CD4-positive, alpha-beta memory T cell (primary cell): ENCODE measurements at places on chromosomes 4 and X. TPM values are rescaled to one million over a fixed set of nuclear protein-coding genes. Genes with fewer than 3 reads are reported as not detected.

- no peak for DNase-seq
These were observed 55.3 kb upstream of the RAPGEF2 start for GRCh38 chr4:159047478-159048165.

DNA sequence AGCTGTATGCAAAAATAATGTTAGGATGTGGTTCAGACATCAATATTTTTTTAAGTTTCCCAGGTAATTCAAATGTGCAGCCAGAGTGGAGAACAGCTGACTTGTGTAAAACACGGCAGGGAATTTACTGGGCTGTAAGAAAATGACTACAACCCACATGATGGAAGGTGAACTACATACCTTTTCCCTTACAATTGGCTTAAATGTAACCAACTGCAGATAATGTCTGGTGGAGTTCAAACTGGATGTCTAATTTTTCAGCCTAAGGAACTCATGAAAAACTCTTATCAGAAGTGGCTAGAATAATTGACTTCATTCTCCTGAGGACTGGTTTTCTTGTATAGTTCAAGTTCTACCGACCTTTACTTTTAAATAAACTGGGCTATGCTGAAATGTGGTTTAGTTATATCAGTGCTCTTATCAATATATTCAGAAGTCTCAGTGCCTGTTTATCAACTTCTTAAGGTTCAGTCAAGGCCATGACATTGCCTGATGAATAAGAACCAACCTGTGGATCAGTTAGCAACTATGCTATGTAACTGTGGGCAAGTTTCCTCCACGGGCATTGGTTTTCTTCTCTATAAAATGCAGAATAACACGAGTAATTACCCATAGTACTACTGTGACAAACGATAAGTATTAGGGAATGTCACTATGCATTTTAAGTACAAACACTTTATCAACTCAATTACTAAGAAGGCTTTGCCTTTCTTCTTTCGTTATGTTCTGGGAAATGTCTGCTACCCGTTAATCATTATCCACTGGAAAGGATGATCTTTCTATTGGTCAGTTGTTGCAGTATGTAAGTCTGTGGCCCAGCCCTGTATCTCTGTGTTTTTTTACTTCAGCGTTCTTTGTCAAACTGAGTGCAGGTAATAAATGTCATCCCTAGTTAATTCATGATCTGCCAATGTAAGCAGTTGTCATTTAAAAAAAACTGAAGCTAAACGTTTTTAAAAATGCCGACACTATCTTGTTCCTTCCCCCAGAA is 181.6 kb downstream of the PCDH7 start:
- DNase-seq: no peak

DNA sequence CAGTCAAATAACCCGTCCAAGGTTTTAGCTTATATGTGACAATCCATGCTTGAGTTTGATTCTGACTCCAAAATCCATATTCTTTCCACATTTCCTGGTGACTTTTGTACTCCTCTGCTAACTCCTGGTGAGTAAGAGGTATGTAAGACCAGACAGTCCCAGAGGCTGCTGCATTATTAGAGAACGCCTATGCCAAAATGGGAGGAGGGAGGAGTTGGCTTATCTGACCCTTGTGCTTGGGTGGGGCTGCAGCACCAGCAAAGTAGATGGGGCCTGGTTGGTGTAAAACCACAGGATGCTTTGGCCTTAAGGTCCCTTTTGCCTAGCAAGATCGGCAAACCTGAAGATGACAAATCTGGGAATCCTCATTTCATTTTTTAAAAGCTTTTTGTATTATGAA is 9.1 kb upstream of the RNF212 start:
- DNase-seq: no peak

DNA sequence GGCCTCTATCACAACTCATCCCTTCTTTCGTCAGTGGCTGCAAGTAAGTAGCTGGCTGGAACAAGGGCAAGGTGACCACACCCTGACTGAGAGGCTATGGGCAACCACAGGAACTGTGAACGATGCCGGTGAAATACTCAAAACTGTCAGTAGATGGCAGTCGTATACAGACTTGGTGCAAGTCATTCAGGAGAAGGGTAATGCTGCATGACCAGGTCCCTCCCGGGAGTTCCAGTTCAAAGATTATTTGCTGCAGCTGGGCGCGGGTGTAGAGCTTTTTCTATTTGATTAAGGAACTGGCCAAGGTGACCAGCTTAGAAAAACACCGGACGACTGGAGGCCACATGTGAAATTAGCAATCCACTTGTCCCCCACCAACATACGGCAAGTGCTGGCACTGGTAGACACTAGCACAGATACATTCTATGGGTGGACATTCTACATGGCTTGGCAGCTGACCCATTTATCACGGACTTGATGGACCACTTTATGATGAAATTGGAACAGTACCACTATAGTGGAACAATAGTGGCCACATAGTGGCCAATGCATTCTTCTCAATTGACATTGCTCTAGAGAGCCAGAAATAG is 726.6 kb downstream of the TRAM1L1 start:
- DNase-seq: no peak

DNA sequence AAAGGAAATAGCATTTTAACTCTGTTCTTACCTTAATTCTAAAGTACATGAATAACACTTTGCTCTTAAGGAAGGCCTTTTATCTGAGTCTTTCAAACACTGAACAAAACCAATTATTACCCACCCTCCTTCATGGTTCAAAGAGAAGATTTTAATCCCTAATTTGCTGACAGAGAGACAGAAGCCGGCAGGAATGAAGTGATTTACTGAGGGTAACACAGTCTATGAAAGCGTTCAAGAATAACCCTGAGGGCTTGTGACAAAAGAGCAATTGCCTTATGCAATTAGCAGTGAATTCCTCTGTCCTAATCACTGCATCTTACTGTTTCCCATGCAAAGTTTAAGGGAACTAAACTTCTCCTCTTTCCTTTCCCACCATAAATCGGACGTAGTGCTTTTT is 144.1 kb downstream of the PACRGL start:
- DNase-seq: no peak

Gene GATA1
- total RNA-seq: not detected

Gene SMIM10L2A
- 3.1 TPM for total RNA-seq

Gene SH3RF1
- total RNA-seq: not detected

GRCh38 chr4:40056716-40057585 is at the start of gene N4BP2:
Gene N4BP2 (plus strand): TSS chr4:40056850. CDS start chr4:40097341, 40,491 bp downstream.
- peak; percentile 66 for DNase-seq

Gene MAGEC2
- total RNA-seq: not detected

- no peak for DNase-seq
These were observed 9.4 kb upstream of the COPS4 start for GRCh38 chr4:83025563-83025962.

Gene PAGE3
- total RNA-seq: not detected

Gene MXRA5
- total RNA-seq: not detected

GRCh38 chr4:1516881-1517480 is 110.7 kb upstream of the NKX1-1 start:
- DNase-seq: no peak

DNA sequence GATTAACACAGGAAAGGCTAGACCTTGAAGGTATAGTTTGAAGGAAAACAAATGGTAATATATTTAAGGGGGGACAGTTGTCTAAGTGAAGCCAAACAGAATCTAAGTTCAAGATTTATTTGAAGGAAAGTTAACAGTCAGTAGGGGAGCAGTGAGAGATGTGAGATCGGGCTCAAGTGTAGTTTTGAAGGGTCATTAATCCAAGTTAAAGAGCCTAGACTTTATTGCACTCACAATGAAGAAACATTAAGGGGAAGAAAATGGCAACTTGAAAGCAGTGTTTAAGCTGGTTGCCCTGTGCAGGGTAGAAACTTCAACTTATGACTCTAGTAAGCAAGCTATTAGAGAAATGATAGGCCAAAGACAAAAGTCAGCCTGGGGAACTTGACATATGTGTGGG is 1952.2 kb downstream of the PCDH7 start:
- DNase-seq: no peak

DNA sequence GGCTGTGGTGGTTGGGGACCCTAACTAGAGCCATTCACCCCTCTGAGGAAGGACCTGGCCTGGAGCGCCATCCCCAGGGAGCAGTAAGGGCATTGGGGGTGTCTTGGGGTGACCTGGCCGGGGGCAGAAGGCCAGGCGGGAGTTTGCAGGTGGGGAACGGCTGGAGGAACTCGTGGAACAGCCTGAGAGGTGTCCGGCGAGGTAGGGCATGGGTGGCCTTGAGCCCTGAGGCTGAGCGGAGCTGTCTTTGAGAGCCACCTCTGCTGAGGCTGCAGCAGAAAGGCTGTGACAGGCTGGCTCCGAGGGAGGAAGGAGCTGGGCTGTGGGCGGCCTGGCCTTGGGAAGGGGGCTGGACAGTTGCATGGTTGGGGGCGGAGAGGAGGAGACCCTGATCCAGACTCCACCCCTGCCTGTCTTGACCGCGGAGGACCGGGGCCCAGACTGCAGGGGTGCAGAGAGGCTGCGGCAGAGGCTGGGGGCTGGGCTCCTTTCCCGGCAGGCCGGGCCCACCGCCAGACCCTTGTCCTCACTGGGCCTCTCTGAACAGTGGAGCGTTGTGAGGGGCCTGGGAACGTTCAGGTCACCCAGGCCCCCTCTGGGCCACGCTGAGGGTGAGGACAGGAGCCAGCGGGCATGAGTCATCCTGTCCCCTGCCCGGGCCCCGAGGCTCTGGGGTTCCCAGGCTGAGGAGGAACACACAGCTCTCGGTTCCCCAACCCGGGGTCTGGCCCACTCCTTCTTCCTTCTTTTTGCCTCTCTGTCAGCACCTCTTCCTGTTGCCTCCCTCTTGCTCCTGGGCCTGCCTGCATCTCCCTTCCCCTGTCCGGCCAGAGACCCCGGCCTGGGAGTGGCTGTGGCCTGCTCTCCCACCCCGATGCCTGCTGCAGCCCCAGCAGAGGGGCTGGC is 8.1 kb downstream of the SH3BP2 start:
- no peak for DNase-seq

GRCh38 chr4:5399790-5400421 is 308.5 kb downstream of the EVC2 start:
- no peak for DNase-seq

DNA sequence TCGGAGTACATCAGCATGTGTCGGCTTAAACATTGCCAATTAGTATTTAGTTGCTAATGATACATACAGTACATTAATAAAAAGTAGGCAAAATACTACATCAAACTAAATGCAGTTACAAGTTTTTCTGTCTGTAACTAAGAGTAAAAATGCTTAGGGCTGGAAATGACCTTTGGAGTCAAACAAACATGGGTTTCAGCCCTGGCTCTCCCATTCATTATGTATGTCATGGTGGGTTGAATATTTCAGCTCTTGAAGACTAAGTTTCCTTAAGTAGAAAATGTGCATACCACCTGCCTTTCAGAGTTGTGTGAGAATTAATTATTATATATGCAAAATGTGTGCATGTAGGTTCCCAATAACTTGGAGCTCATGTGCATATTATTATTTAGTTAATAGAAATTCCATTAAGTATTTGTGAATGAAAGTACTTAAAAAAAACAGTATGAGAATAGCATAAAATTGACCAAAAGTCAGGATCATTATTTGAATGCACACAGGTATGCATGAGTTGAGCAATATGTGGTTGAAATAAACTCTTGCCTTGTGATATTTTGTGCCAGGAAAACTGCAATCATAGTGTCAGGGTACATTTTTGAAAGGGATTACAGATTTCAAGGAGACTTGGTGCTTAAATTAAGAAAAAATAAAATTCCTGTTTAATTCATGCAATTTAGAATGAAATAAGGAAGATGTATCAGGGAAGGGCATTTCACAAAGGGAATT is 2048.7 kb downstream of the PCDH7 start:
- DNase-seq: no peak

- peak; percentile 74 for DNase-seq
These were observed at the start of gene PLAC8 for GRCh38 chr4:83114576-83114975. Gene PLAC8 (minus strand): TSS chr4:83114729. CDS start chr4:83107921, 6,808 bp downstream.

- no peak for DNase-seq
These were observed 178.9 kb downstream of the CENPC start for GRCh38 chr4:67366311-67366861.

DNA sequence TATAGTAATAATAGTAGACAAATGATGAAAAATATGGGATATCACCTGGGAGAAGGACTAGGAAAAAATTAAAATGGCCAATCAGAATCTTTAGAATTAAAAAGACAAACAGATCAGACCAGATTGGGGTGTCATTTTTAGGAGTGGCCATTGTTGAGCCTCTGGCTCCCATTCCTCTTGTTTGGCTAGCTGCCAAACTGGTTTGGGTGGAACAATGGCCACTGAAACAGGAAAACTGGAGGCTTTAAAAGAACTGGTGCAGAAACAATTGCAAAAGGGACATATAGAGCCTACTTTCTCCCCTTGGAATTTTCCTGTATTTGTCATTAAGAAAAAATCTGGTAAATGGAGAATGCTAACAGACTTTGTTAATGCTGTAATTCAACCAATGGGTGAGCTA is 294.8 kb upstream of the DKK2 start:
- DNase-seq: no peak

Gene RASSF6
- 0.89 TPM for total RNA-seq

DNA sequence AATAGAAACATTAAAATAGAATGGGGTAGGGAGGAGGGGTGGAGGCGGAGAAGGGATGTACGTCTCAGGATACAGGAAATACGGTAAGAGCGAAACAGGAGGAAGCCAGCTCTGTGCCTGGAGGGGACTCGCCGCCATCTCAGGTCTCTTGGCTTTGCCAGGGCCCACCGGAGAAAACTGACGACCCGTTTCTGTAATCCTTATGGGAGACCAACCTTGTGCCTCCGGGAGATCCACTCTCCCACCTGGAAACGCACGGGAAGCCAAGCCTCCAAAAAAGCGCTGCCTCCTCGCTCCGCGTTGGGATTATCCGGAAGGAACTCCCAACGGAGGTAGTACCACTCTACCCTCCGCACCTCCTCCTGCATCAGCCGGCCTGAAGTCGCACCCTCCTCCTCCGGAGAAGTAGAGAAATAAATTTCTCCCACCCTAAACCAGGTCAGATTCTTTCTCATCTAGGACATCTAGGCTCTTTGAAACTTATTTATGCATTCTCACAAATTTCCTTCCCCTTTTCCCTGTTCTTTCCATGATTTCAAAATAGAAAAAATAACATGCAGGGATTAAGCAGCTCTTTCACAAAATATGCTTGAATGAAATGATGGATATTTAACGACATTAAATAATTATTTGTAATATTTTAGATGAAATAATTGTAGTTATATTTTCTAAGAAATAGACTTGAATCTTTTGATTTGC is at the start of gene NBDY:
Gene NBDY, plus strand, starts transcription at position 92 of the 699 bp plus-strand sequence. Its CDS starts 111 bp downstream, at position 203.
- peak; percentile 62 for DNase-seq

- DNase-seq: no peak
These were observed 40.0 kb upstream of the IRF2 start for GRCh38 chr4:184514121-184514988.

- DNase-seq: peak; percentile 75
These were observed 65.6 kb downstream of the JAKMIP1 start for GRCh38 chr4:6134612-6135220.

DNA sequence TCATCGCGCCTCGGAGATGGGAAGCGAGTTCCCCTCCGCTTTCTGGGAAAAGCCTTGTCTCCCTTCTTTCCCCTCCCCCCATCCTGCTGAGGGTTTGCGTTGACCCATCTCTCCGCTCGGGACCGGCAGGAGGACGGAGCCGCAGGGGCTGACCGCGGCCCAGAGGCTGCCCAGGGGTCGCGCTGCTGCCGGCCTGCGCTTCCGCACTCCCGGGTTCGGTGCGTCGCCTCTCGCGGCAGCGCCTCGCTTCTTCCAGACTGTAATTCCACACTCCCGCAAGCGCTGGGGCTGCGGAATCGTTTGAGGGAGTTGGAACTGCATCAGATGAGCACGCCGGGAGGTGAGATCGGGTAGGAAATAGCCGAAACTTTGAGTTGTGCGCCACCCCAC is 88.3 kb downstream of the BCOR start:
- no peak for DNase-seq

- no peak for DNase-seq
These were observed 154.6 kb downstream of the EVC2 start for GRCh38 chr4:5553801-5554200.

Gene SLC39A8
- 24.6 TPM for total RNA-seq
